Fibroblast of skin of abdomen (primary cell): ENCODE measurements at places on chromosomes 3 and 15.

DNA sequence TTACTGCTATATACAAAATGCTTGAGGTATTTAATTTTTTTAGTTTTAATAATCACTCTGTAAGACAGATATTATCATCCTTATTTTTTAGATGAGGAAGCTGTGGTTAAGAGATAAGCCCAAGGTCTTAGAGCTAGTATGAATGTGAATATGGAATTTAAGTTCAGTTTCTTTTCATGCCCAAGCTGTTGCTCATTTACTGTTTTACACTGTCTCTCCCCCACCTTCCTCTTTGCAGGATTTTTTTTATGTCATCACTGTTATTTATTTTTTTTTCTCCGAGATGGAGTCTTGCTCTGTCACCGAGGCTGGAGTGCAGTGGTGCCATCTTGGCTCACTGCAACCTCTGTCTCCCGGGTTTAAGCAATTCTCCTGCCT, 22.5 kb downstream of the MAP2K5 start:
- DNase-seq: no peak

DNA sequence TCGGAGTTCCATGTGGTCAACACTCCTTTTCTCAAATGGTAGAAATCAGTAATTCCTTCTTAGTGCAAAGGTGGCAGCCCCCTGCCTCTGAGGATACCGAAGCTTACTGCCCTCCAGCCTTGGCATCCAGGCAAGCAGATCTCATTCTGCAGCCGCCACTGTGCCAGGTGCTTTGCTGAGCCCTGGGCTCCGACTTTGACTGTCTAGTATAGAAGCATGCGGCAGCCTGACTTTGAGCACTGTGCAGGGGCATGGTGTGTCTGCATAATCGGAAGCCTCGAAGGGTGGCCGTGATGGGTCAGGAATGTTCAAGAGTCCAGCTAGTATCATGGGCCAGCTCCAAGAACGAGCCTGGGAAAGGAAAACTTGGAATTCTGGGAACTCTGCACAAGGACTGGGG, 39.7 kb downstream of the ABTB1 start:
- DNase-seq: no peak

DNA sequence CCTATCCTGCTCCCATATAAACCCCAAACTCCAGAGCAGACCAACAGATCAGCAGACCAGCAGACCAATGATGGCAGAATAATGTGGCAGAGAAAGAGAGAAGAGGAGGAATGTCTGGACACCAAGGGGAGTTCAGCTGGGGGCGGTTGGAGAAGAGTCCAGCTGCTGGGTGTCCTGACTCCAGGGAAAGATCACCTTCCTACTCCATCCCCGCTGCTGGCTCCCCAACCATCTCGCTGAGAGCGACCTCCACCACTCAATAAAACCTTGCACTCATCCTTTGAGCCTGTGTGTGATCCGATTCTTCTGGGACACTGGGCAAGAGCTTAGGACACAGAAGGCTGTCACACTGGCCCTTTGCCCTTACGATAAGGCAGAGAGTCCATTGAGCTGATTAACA, 12.8 kb upstream of the PLAAT1 start:
- no peak for DNase-seq

GRCh38 chr3:168123201-168124176, 27.8 kb upstream of the GOLIM4 start:
- no peak for DNase-seq

DNA sequence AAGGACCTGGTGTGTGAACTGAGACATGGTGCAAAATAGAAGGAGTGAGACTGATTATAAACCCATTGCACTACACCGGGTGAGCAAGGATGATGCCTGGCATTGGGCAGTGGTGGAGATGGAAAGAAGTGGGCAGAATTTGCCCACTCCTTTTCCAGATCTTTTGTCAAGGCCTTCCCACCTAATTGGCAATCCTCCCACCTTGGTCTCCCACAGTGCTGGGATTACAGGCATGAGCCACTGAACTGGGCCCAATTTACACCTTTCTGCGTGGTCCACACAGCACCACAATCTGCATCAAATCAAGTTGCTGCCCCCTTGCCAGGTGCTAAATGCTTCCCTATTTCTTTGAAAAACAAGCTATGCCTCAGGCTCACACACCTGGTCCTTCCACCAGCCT, 5.4 kb downstream of the FBXO40 start:
- DNase-seq: no peak
